ENCODE measurements at places on chromosomes 5 and 9. TPM values are rescaled to one million over a fixed set of nuclear protein-coding genes. Genes with fewer than 3 reads are reported as not detected.

DNA sequence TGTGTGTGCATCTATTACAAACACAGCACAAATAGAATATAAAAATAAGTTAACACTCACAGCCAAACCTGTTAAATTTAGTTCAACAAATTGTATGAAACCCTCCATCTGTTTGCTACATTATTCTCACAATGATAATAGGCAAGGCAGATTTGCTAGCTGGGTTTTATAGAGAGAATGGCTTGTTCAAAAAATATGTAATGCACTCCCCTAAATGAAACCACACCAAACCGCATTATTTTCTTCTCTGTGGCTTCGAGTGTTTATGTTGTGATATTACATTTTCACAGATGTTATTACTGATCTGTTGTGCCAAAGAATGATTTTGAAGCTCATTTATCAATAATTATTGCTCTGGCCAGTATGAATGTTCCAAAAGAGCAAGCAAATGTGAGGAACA, 92.9 kb downstream of the SPATA31D1 start:
- no peaks in the 10 kb centered on the region for H3K4me1 ChIP-seq
- no peak for DNase-seq
- H3K27ac ChIP-seq = no peak overlapping the region
- H3K4me3 ChIP-seq = no peak overlapping the region
- no peaks in the 10 kb centered on the region for H3K27me3 ChIP-seq

DNA sequence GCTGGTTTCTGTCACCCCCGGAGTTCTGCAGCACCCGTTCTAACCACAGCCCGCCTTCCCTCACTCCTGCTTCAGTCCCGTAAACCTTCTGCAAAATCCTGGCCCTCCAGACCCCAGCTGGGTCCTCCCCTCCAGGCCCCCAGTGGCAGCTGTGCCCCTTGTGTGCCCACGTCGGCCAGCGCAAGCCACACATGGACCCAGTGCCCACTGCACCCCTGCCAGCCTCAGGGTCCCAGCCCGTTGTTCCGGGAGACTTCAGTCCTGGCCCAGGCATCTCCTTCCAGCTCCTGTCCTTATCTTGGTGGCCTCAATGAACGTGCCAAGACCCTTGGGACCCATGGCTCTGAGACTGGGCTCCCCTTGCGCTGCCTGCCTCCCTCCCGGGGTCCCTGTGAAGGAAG, 43.2 kb downstream of the EXD3 start:
- DNase-seq = no peak
- H3K27ac ChIP-seq = no peak overlapping the region
- no peaks in the 10 kb centered on the region for H3K4me1 ChIP-seq
- H3K36me3 ChIP-seq = no peaks in the 10 kb centered on the region
- no peaks in the 10 kb centered on the region for H3K27me3 ChIP-seq
- H3K4me3 ChIP-seq = no peak overlapping the region

GRCh38 chr5:150639751-150640150, 709 bp upstream of the SYNPO start:
- no peak for DNase-seq
- H3K27me3 ChIP-seq = no peaks in the 10 kb centered on the region
- H3K4me3 ChIP-seq = no peak overlapping the region
- H3K4me1 ChIP-seq = peaks cover 85% of the 10 kb centered on the region
- H3K36me3 ChIP-seq = no peaks in the 10 kb centered on the region

GRCh38 chr5:43663916-43664315, 60.9 kb downstream of the NNT start:
- no peak overlapping the region for H3K4me3 ChIP-seq
- no peak overlapping the region for H3K27ac ChIP-seq
- no peaks in the 10 kb centered on the region for H3K4me1 ChIP-seq
- H3K36me3 ChIP-seq = no peaks in the 10 kb centered on the region
- H3K27me3 ChIP-seq = no peaks in the 10 kb centered on the region

GRCh38 chr5:106720367-106720766, 950.4 kb downstream of the EFNA5 start:
- no peaks in the 10 kb centered on the region for H3K27me3 ChIP-seq
- no peaks in the 10 kb centered on the region for H3K4me1 ChIP-seq
- no peak overlapping the region for H3K27ac ChIP-seq
- H3K4me3 ChIP-seq = no peak overlapping the region

DNA sequence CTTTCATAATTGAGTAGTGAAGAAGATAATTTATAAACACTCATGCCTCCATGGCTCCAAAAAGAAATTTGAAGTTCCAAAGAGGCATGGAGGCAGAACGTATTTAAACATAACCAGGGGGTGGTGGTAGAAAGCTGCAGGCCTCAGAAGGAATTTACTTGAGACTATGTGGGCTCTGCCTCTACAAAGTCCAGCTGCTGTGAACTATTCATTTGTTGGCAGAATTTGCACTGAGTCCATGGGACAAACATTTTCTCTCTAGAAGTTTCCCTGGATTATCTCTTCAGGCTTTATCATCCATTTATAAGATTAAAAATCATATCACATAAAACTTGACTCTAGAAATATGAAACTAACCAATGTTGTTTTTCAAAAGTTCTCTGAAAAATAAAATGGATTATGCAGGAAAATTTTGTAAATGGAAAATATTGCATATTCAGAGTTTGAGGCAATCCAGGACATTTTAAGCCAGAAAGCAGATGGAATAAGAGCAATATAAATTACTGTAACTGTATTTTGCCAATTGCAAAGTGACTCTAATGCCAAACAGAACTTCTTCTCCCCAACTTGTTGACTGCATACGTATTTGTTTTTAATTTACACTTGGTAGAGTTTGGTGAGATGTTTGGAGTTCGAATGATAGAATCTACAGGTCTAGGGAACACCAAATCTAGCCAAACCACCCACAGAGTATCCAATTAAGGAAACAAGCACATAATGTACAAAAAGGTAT, 258.2 kb downstream of the ENC1 start:
- peaks cover 41% of the 10 kb centered on the region for H3K4me1 ChIP-seq
- H3K36me3 ChIP-seq = no peaks in the 10 kb centered on the region
- no peak overlapping the region for H3K4me3 ChIP-seq
- peak overlapping the region; percentile 68 for H3K27ac ChIP-seq
- no peak for DNase-seq
- no peaks in the 10 kb centered on the region for H3K27me3 ChIP-seq

- H3K27ac ChIP-seq = no peak overlapping the region
- no peaks in the 10 kb centered on the region for H3K4me1 ChIP-seq
- peaks cover 89% of the 10 kb centered on the region for H3K27me3 ChIP-seq
- no peak for DNase-seq
Measured at GRCh38 chr9:132147839-132148238, 14.0 kb upstream of the NTNG2 start.

The FBLL1 gene
- total RNA-seq = not detected

The SPIN1 gene
- total RNA-seq = 102 TPM

The HTR1A gene
- total RNA-seq = not detected

The AGXT2 gene
- total RNA-seq = not detected

The GMCL2 gene
- total RNA-seq = not detected

The CYSRT1 gene
- total RNA-seq = 9.0 TPM
